ENCODE measurements at places on chromosomes 1 and 21. TPM values are rescaled to one million over a fixed set of nuclear protein-coding genes. Genes with fewer than 3 reads are reported as not detected.

ADGRL4 gene
- total RNA-seq: not detected

PTGFR gene
- not detected for total RNA-seq

CASQ1 gene
- not detected for total RNA-seq

ENSA gene
- 244 TPM for total RNA-seq

TRIM67 gene
- total RNA-seq: not detected

NPHS2 gene
- total RNA-seq: not detected

PRR9 gene
- not detected for total RNA-seq

PIK3C2B gene
- 22.7 TPM for total RNA-seq

PCP4 gene
- total RNA-seq: not detected

SYCP1 gene
- not detected for total RNA-seq

CHI3L2 gene
- total RNA-seq: 2.3 TPM

FOXO6 gene
- not detected for total RNA-seq

MTX1 gene
- 62.4 TPM for total RNA-seq

ZNF692 gene
- 100 TPM for total RNA-seq

PLOD1 gene
- 40.3 TPM for total RNA-seq

MATN1 gene
- 0.50 TPM for total RNA-seq

SLAMF9 gene
- not detected for total RNA-seq

C8B gene
- total RNA-seq: not detected

COL11A1 gene
- not detected for total RNA-seq

SFN gene
- 0.47 TPM for total RNA-seq

PRDM16 gene
- not detected for total RNA-seq

ZNF648 gene
- total RNA-seq: not detected

MEGF6 gene
- 1.7 TPM for total RNA-seq

CACNA1S gene
- not detected for total RNA-seq

NECTIN4 gene
- not detected for total RNA-seq

RNF186 gene
- total RNA-seq: not detected

RHEX gene
- total RNA-seq: not detected

ATP1A4 gene
- total RNA-seq: not detected

IL20 gene
- total RNA-seq: not detected

PTPRU gene
- 0.47 TPM for total RNA-seq

GBP6 gene
- 0.40 TPM for total RNA-seq

ADAMTS5 gene
- not detected for total RNA-seq

All from activated CD4-positive, alpha-beta T cell treated with anti-CD3 and anti-CD28 coated beads, Interleukin-2, amount 10 ng/mL, durations not matched to agents 24 days and 14 days (primary cell).